ENCODE measurements at places on chromosomes 2 and 18.

DNA sequence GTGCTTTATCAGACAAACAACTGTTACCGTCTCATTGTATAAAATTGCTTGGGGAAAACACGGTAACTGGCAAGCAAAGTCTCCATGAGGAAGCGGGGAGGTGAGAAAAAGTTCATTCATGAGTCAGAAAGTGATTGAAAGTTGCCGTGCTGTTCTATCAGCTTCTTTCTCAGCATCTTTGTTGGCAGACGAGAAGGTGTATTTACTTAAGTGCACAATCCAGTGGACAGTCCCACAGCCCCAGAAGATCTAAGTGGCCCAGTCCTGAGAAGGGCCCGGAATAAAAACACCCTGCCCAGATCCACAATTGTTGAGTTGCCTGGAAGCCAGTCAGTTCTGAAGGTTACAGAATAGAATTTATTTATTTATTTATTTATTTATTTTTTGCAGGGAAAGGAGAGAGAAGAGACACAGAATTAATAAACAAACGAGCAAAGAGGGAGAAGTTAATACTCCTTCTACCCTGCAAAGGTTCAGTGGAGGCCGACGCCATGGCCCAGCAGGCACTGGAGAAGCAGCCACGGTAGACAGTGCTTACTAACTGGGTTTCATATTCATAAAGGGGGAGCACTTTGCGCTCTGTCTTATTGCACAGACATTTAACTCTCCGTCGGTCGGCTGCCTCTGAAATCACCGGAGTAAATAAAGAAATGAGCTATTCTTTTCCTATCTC is 676.0 kb upstream of the SALL3 start:
- no peak for DNase-seq

DNA sequence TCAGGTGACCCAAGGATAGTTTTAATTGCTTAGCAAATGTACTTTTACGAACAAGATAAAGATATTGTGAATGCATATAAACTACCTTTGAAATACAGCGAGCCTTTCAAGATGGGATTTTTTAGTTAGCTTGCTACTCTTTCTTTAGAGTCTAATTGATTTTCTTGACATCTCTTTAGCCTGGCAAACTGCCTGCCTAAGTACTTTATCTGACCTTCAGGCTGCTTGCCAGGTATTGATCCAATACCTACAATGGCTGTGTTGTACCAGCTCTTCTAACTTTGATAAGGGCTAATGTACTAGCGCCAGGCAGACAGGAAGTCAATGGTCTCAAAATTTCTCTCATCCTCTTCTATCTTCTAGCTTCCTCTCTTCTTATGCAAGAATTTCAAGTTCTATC is 414.4 kb upstream of the ACVR2A start:
- no peak for DNase-seq

DNA sequence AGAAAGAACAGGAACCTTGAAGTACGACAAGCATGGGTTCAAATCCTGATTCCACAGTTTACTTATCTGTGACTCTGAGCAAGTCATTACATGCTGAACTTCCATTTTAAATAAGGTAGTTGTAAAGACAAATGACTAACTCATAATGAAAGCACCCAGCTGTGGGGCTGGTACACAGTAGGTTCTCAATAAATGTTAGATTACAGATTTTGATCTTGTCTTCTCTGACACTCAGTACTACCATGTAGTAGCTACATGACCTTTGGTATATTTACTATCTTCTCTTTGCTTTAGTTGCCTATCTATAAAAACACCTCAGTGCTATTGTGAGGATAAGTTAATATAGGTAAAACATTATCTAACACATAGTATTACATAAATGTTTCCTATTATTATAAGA is 3.2 kb downstream of the TRAK2 start:
- no peak for DNase-seq

DNA sequence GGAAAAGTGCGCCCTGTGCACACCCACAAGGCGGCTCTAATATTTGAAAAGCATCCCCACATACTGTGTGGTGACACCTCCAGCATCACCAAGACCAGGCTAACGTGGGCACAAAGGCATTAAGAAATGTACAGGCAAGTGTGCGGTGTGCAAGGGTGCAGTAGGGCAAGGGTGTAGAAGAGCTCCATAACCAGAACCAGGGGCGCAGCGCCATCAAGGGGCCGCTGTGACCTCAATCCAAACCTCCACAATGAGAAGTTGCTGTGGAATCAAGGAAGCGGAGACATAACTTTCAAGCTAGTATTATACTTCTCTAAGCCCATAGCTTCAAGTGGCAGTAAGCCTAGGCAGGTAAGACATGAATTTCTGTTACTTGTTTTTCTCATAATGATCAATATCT is 13.0 kb downstream of the L3MBTL4 start:
- no peak for DNase-seq

DNA sequence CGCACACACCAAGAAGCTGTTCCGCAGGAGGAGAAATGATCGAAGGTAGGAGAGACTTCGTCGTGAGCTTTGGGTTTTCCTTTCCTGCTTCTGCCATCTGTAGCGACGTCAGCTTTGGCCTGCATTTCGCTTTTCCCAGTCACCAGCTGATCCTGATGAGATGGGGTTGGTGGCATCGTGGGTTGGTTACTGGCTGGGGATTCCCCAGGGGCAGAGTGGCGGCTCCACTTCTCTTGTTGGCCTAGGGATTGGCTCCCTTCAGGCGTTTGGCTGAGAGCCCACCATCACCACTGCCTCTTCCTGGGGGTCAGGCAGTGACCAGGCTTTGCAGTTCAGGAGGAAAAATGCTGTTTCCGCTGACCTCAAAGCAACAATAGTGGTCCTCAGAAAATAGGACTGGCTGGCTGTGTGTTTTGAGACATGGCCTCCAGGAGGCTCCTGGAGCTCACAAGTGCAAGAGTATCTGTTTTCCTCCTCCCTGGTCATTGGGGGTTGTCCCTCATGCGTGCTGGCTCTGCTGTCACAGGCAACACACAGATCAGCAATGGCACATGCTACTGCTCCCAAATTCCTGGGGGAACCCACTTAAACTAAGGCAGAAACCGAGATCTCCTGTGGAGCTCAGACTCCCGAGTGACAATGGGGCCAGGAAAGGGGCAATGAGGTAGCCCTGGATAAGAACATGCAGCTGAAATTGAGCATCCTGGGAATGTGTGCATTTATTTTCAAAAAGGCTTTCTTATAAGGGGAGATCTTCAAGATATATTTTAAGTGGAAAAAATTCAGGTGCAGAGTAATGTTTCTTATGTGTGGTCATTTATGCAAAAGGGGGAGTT is 173.0 kb downstream of the CTIF start:
- no peak for DNase-seq

DNA sequence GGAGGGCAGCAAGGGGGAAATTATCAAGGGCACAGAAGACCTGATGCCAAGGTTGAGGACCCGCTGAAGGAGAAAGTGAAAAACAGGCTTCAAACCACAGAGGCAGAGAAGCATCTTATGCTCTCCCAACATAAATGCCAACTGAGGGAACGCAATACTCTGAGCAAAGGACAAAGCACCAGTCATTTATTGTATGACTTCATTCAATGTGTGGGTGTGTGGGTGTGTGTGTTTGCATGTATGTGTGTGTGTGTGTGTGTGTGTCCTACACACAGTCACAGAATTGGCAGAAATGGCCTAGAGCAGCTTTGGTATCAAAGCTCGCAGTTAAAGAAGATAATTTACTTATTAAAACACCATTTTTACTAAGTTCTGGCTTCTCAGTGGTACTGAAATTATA is 51.4 kb downstream of the UXS1 start:
- no peak for DNase-seq

GRCh38 chr2:64730551-64731262 is 77.0 kb upstream of the SERTAD2 start:
- DNase-seq = no peak

GRCh38 chr2:192886636-192887035 is 691.9 kb upstream of the TMEFF2 start:
- DNase-seq = no peak

- DNase-seq = no peak
Observed at GRCh38 chr2:10054424-10054823, 11.1 kb downstream of the KLF11 start.

DNA sequence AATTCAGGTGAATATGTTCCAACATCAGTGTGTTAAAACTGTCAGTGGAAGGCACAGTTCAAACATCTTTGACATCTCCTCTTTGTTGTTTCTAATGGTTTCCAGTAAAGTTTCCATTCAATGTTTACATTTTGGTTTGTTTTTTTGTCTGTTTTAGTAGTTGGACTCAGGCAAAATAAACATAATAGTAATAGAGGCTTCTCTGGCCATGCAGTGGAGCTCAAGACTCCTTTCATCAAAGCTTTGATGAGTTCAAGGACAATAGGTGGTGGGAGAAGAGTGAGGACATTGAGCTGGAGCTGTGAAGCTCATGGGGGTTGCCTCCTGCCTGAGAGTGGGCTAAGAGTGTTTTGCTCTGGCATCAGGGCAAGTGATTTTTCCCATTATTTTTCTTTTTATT is 1853.7 kb upstream of the CELF4 start:
- DNase-seq = no peak

GRCh38 chr2:172282944-172283343 is 144.4 kb upstream of the ITGA6 start:
- no peak for DNase-seq

DNA sequence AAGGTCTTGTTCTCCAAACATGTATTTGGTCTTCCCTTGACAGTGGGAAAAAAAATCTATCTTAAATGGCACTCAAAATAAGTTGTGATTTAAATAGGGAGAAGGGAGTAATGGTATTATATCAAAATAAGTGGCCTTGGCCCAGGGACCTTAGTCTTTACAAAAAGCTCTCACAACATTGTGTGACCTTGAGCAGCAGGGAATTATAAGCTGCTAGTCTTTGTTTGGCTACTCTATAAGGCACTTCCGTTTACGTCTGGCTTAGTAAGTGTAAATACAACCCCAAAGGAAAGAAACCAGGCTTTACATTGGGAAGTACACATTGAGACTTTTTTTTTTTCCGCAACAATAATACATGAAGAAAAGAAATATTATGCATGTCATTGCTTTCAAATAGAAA is 734.0 kb upstream of the LINC00305 start:
- no peak for DNase-seq

GRCh38 chr2:50952596-50952995 is 79.3 kb downstream of the NRXN1 start:
- no peak for DNase-seq

- DNase-seq = no peak
Observed at GRCh38 chr18:78798402-78799175, 181.0 kb upstream of the SALL3 start.

GRCh38 chr2:44668336-44668735 is 273.2 kb upstream of the SIX3 start:
- DNase-seq = no peak

DNA sequence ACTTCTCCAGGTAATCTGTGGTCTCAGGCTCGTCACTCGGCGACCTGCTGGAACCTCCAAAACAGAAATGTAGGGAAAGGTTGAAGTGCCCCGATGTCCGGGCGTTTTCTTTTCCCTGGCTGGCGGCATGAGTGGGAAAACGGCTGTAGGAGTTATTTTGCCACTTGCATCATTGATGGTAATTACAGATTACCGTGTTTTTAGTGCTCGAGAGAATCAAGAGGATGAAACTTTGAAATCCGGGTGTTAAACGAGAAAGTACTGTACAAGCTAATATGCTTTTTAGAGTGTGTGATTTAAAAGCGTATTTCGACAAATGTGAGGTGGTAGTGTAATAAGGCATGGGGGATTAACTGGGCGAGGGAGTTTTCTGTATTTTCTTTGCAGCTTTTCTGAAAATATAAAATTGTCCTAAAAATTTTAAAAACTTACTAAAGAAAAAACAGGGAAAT is 819 bp downstream of the GRHL1 start:
- DNase-seq = no peak

- DNase-seq = no peak
Observed at GRCh38 chr2:144683107-144683753, 163.3 kb upstream of the ZEB2 start.

DNA sequence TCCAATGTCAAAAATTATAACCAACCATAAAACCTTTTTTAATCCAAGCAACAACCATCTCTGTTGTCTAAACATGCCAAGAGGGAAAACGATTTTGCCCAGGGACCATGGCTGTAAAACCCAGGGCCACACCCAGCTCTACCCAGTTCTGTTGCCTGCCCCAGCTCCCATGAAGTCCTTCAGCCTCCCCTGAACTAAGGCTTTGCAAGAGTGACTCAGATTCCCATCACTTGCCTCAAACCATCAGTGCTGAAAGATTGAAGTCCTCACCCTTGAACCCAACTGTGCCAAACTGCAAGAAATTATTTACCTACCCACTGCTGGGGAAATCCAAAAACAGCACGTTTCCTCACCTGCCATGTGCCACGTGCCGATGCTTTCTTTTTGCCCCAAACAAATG is 102.5 kb downstream of the TFCP2L1 start:
- DNase-seq = no peak

DNA sequence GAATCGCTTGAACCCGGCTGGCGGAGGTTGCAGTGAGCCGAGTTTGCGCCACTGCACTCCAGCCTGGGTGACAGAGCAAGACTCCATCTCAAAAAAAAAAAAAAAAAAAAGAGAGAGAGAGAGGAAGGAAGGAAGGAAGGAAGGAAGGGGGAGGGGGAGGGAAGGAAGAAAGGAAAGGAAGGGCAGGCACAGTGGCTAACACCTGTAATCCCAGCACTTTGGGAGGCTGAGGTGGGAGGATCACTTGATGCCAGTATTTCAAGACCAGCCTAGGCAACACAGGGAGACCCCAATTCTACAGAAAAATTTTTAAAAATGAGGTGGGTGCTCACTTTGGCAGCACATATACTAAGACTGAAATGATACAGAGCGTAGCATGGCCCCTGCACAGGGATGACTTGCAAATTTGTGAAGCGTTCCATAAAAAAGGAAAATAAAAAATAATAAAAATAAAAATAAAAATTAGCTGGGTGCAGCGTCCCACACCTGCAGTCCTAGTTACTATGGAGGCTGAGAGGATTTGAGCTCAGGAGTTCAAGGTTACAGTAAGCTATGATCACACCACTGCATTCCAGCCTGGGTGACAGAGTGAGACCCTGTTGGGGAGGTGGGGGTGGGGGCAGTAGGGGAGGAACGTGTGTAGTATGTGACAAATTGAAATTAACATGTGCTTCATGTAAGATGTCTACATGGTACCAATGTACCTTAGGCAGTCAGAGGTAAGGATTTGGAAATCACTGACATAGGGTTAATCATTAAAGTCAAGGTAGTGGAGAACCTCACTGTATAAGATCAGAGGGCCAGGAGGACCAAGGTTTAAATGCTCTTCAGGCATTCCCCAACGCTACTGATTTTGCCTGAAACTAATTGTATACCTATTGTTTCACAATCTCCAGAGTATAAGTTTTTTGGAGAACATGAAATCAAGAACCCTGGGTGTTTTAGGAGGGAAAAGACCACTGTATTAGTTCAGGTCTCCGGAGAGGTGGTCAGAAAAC is 1.4 kb downstream of the WDCP start:
- no peak for DNase-seq
